ENCODE measurements at places on chromosomes 12 and 14.

- DNase-seq, result no peak
These were observed 150.1 kb downstream of the SLC38A4 start for GRCh38 chr12:46675736-46676135.

DNA sequence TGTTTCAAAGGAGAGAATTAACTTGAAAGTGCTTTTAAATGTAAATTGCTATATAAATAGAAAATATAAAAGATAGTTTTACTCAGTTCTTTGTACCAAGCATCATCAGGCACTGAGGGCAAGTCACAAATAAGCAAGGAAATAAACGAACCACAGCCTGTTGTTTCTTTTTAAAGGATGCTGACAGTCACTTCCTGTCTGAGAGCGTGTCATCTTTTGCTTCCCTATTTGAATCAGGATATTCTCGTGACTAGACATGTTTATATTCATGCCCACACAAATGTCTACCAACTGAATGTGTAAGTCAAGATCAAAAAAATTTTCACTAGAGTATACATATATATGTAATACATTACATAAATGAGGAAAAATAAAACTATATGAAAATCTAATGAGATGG, 31.4 kb upstream of the SLC2A13 start:
- DNase-seq, result no peak

- DNase-seq, result no peak
These were observed 200.5 kb upstream of the OR4E1 start for GRCh38 chr14:21874167-21874566.

DNA sequence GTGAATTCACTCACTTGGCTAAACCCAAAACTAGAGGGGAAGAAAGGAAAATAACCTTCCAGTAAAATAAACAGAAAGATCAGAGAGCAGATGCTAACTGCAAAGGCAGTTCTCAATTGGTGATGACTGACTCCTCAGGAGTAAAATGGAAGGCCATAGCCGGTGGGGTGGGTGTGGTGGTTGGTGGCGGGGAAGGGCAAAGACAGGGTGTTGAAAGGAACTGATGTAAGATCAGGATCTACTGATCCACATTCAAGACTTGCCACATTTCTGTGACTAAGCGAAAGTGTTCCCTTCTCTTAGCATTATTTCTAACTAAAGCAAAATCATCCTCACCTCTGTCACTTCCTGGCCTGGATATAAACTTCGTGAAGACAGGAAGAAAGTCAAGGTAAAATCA, 26.3 kb upstream of the TC2N start:
- DNase-seq, result no peak

GRCh38 chr12:71799106-71799505, 40.5 kb upstream of the TBC1D15 start:
- DNase-seq, result no peak

DNA sequence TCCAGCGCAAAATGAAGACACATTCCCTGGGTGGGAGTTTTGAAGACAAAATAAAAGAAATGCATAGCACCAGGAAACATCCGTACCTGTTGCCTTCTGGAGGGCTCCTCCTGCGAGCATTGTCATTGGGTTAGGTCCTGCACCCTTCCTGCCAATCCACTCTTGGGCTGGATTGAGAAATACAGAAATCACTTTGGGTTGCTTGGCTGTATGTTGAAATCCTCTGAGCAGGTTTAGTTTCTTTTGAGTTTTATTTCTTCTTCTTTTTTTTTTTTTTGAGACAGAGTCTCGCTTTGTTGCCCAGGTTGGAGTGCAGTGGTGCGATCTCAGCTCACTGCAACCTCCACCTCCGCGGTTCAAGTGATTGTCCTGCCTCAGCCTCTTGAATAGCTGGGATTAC, 67.6 kb downstream of the ARF6 start:
- no peak for DNase-seq

DNA sequence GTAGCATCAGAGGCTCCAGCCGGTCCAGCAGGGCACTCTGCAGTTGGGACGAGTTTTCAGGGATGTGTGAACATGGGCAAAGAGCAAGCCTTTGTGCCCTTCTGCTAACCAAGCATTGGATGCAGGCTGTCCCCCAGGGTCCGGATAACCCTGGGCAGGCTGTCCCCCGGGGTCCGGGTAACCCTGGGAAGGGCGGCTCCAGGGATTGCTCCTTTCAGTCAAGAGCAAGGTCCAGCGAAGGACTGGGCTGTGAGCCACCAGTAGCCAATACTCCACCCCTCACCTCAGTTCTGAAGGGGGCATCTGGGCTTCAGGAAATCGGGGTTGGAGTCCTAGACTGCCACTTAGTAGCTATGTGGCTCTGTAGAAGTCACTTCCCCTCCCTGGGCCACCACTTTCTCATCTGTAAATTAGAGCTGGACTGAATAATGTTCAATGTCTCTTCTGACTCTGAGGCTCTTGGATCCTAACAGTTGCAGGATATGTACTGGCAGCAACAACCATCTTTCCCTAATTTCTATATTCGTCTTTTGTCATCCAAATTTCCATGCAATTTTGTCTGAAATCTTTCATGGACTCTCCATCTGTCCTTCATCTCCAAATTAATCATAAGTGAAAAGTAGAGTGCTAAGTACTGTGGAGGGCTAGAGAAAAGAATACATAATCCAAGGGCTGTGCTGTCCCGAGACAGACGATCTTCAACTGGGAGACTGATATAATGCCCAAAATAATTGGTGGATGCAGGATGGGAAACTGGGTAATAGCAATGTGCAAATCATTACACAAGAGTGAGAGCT, 137.4 kb upstream of the NTF3 start:
- no peak for DNase-seq

- no peak for DNase-seq
These were observed 33.6 kb upstream of the HIF1A start for GRCh38 chr14:61661471-61662400.

- DNase-seq, result no peak
These were observed 527.7 kb downstream of the SLC16A7 start for GRCh38 chr12:60123557-60123956.

DNA sequence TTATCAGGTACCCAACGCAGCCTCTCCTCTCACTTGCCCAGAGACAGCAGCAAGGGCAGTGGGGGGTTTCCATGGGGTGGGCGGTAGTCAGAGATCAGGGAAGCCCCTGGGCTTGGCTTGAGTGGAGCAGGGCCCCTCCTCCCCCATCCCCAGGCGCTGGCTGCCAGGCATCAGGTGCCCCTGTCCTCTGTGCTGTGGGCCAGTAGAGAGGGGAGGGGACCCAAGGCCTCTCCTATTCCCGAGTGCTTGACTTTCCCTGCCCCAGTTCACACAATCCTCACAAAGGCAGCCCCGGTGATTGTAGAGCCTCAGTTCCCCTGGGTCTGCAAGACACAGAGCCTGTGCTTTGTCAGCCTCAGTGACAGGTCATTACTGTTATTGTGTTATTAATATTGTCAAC, 57.7 kb downstream of the MVK start:
- DNase-seq, result no peak

- no peak for DNase-seq
These were observed 35.1 kb upstream of the ACTN1 start for GRCh38 chr14:69013943-69014782.

DNA sequence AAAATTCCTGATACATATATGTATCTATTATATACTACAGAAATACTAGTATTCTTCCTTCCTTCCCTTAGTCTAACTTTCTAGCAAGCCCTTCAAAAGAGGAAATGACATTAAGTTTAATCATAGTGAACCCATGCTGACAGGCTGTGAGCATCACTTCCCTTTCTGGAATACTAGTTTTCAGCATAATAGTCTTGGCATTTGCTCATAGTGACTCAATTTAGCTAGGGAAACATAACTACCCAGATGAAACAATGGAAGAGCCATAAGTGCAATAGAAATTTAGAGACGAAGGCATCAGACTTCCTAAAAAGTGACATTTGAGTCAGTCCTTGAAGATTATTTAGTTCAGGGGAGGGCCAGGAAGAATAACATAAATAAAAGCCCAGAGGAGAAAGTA, 184.5 kb upstream of the CRY1 start:
- no peak for DNase-seq

- no peak for DNase-seq
These were observed 5.8 kb downstream of the ASB2 start for GRCh38 chr14:93970585-93970964.

- no peak for DNase-seq
These were observed 103.6 kb downstream of the DAAM1 start for GRCh38 chr14:59292028-59292427.

DNA sequence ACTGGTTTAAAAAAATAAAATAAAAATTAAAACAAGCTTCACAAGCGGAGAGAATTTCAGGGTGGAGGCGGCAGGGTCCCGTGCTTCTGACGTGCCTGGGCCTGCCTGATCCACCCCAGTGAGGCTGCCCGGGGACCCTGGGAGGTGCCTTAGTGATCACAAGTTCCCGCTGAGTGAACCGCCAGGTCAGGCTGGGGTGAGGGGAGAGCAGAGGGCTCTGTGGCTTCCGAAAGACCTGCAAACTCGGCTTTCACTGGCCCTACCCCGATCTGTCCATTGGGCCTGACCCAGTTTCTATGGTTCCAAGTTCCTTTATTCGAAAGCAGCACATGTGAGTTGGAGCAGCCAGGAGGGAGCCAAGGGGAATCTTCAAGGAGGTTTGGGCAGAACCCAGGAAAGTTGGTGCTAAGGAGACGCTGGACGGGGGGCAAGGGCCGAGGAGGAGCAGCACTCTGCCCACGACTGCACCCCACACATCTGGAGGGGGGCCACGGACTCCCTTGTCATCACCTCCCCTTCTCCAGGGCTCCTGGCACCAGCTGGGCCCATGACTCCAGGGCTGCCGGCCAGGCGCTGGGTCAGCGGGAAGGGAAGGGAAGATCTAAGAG, 12.9 kb downstream of the MMP14 start:
- DNase-seq, result no peak

- peak; percentile 57 for DNase-seq
These were observed 285.7 kb downstream of the RMST start for GRCh38 chr12:97748298-97748697.

DNA sequence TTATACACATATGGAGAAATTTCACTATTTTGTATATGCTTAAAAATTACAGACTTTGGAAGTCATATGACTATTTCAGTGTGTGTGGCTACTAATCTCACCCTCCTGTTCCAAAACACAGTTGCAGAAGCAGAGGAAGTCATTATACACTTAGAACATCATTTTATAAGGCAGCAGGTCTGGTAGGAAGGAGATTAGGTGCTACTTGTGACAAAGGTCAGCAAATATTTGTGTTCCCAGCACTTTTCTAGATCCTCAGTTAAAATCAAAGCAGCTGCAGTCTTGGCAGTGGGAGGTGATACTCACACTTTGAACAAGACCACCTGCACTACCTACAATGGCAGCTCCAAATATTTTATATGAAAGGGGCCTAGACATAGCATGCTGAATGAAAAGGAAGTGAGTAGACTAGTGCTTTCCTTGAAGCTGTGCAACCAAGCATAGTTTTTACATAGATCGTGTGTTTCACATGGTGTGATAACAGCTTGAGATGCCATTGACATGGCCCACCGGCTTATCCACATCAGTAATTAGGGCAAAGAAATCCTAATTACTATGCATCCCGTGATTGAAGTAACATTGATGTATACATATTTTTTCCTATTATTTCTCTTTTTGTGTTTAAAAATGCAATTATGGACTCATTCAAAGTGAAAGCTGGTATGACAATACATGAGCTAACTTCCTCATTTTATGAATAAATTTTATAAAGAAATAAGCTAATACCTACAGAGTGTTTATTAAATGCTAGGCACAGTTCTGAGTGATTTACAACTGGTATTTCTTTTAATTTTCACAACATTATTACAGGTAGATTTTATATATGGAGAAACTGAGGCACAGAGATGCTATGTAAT, 5.3 kb downstream of the GYS2 start:
- no peak for DNase-seq

DNA sequence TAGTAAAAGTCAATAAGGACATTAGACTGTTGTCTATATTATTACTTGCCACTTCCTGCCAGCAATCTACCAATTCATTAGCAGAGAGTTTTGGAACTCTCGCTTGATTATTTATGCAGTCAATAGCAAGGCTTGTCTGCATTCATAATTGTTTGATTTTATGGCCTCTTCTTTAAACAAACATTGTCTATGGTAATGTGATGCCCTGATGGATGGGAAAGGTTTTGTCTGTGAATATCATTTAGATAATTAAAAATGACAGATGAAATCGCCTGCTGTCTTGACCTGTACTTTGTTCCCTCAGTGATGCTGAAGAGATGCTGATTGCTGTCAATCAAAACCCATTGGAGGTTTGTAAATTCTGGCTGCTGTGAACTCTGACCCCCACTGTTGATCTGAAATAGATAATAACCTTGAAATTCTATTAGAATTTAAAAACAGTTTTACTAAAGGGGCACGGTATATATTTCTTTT, 455.3 kb downstream of the NPAS3 start:
- DNase-seq, result peak; percentile 31

DNA sequence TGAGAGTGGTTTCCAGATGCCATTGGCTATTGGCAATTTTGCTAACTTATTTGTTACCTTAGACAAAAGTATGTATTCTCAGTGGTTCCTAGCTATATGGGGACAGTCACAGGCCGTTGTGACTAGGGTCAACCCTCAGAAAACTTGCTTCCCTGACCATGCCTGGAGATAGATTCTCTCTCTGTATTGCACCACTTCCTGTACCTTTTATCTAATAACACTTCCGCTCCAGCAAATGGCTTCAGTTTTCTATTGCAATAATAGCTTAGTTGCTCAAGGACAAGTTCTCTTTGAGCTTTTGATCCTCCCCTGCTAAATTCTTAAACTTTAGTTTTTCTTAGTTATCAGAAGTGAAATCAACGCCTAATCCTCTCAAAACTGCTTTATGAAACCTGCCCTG, 338.0 kb downstream of the RMST start:
- no peak for DNase-seq

DNA sequence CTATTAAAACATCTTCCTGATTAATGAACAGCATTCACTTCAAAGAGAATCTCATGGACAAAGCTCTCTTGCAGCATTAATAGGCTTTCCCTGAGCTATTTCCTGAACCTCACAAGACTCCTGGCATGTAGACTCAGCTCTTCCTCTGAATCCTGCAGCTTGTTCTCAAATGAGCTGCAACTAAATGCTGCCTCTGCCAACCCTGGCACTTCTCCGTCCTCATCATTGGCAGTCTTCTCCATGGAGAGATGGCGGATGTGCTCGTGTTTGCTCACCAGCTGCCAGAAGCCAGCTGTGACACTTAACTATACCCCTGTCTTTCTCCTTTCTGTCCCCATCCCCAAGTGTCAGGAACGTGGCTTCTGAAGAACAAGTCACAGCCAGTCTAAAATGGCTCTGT, 232.1 kb downstream of the FOXN3 start:
- no peak for DNase-seq

GRCh38 chr14:79658769-79659168, 552.5 kb downstream of the DIO2 start:
- DNase-seq, result no peak

GRCh38 chr12:68815928-68816800, 8.2 kb downstream of the MDM2 start:
- DNase-seq, result no peak

All from NCI-H1417 treated with DMSO at 0.1 percent for 48 hours (cell line).